ENCODE measurements at places on chromosomes 3 and 15.

- no peak for DNase-seq
These were observed 115.7 kb downstream of the MBNL1 start for GRCh38 chr3:152384412-152384811.

DNA sequence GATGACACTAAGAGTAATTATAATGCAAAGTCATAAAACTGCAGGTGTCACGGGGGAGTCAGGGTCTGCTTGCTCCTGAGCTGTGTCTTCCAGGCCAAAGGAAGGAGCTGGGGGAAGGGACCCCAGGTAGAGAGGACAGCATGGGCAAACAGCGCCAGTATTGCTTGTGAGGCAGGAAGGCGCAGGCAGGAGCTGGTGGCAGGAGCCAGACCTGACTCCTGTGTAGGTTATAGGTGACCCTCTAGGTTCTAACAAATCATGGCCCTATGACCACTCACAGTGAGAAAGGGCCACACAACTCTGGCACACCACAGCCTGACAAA is 1.9 kb downstream of the CISH start:
- no peak for DNase-seq

DNA sequence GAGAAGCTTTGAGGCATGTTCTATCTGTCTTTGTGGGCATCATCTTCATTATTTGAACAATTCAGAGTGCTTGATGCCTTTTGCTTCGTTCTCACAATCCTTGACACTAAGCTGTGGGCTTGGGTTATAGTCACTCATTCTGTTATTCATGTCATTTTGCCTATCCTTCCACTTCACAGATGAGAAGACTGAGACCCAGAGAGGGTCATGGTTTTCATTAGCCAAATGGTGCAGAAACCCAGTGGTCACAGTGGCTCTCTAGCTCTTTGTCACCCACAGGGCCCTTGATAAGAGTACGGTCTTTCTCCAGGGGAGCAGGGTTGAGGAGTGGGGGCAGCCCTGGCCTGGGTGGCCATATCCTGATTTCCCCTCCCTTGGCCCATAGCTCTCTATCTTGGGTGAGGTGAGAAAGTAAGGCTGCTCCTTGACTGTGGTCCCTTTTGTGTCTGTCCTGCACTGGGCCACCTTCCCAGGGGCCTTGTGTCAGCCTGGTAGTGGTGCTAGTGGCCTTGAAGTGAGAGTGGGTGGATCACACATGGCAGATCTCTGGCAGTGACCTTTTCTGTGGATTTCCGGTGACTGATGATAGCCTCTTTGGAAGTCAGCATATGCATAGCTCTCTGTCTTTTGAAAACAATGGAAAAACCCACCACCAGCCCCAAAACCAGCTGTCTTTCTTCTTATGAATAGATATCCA is 130.1 kb downstream of the IGF1R start:
- no peak for DNase-seq

GRCh38 chr15:78662028-78662427 is 21.0 kb upstream of the CHRNB4 start:
- DNase-seq = no peak

GRCh38 chr3:48217449-48217848 is 5.8 kb upstream of the CAMP start:
- DNase-seq = no peak

GRCh38 chr3:110164632-110165369 is 827.5 kb upstream of the DPPA4 start:
- no peak for DNase-seq

- DNase-seq = no peak
These were observed 36.2 kb downstream of the RASGRF1 start for GRCh38 chr15:79054350-79054749.

DNA sequence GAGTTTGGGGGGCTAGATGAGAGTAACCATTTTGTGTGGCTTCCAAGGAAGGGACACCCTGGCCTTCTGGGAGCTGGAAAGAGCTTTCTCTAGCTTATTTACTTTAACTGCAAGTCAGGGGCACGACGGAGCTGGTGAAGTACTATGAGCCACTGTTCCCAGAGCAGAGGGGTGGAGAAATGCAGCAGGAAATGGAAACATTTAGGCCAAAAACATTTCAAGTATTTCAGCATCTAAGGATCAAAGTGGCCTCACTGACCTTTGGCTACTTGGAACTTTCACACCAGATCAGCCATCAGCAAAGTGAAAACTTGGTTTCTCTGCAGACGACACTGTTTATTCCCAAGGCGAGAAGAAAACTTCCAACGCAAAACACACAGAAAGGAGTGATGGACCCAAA is 7.9 kb downstream of the DGKG start:
- no peak for DNase-seq

DNA sequence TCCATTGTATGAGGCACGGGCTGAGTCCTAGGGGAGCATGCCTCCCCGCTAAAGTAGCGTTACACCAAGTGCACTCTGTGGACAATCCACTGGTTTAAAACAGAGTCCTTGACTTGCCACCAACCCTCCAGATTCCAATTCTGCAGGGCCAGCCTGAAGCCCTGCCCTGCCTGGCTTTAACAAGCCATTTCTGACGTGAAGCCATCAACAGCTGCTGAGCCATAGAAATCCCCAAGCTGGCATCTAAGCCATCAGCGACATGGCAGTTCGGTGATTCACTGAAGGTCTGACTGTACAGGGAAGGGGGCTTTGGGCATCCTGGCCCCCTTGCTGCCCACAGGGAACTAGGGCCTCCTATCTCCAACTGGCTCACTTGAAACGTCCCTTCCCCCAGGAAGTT is 265.7 kb downstream of the UACA start:
- DNase-seq = no peak
